ENCODE measurements at places on chromosomes 16 and 17.

DNA sequence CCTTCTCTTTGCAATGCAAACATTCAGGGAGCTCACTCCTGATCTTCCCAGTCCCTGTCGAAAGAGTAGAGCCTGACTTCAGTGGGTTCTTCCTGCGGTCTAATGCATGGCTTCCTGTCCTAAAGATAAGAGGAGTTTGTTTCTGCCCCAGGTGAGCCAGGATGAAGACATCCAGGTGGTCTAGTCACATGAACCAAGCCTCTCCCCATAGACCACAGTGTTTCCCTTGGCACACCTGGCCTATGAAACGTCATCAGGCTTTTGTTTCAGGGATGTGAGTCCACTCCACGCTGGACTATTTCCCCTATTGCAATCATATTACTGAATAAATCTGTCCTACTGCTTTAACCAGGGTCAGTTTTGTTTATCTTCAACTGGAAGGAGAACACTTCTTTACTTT is 21.1 kb downstream of the CES1 start:
- DNase-seq, result no peak

GRCh38 chr17:82434216-82434565 is 15.8 kb upstream of the OGFOD3 start:
- DNase-seq, result no peak

- DNase-seq, result peak; percentile 54
These were observed 3.0 kb upstream of the TAC4 start for GRCh38 chr17:49850772-49851386.

- peak; percentile 61 for DNase-seq
These were observed 157.2 kb upstream of the FOXF1 start for GRCh38 chr16:86353148-86353547.

DNA sequence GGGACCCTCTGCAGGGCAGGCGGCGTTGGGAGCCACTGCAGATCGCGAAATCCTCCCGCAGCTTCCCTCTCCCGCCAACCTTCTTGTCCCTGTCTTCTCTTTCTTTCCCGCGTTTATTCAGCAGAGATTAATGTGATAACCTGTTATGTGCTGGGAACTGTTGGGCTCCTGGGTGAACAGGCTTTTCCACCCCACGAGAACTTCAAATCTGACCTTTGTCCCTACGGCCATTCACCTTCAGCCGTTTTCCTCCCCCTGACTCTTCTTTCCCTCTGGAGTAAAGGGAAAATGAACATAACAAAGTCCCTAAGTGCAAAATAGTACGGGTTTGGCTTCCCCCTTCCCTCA is 15.2 kb upstream of the KPNA2 start:
- DNase-seq, result no peak

GRCh38 chr16:71746442-71747046 is 22.0 kb upstream of the PHLPP2 start:
- DNase-seq, result peak; percentile 38

GRCh38 chr17:27544350-27545131 is 86.4 kb upstream of the LGALS9 start:
- peak; percentile 95 for DNase-seq

- DNase-seq, result peak; percentile 83
These were observed 10.2 kb downstream of the CYB561 start for GRCh38 chr17:63435681-63436522.

DNA sequence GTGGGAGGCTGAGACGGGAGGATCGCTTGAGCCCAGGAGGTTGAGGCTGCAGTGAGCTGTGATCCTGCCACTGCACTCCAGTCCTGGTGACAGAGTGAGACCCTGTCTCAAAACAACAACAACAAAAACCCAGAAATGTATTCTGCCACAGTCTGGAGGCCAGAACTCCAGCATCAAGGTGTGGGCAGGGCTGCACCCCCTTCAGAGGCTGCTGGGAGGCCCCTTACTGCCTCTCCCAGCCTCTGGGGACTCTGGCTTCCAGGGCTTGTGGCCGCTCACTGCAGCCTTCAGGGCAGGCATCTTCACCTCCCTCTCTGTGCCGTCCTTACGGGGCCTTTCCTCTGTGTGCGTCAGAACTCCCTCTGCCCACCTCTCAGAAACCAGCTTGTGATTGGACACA is 209.4 kb upstream of the GSE1 start:
- DNase-seq, result no peak

DNA sequence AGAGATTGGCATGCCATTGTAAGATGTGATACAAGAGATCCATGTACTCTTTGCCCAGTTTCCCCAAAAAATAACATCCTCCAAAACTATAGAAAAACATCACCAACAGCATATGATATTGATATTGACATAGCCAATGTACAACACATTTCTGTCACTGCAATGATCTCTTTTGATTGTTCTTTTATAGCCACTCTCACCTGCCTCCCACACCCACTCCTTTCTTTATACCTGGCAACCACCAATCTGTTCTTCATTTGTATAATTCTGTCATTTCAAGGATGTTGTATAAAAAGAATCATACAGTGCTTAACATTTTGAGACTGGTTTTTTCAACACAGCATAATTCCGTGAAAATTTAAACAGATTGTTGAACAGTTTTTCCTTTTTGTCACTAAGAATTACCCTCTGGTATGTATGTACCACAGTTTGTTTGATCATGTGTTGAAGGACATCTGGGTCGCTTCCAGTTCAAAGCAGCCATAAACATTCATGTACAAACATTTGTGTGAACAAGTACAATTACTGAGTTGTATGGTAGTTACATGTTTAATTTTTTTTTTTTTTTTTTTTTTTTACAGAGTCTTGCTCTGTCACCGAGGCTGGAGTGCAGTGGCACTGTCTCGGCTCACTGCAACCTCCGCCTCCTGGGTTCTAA is 9.9 kb downstream of the KRTAP9-1 start:
- no peak for DNase-seq

DNA sequence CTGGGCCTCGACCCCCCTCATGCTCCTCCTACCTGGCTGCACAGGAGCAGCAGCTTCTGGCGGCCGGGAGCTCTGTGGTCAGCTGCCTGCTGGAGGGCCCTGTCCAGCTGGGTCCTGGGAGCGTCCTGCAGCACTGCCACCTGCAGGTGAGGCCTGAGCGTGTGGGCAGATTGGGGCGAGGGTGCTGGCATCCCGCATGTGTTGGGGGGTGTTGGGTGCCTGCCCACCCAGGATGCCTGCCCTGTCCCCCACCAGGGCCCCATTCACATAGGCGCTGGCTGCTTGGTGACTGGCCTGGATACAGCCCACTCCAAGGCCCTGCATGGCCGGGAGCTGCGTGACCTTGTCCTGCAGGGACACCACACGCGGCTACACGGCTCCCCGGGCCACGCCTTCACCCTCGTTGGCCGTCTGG is 16.5 kb downstream of the FCSK start:
- DNase-seq, result peak; percentile 25

DNA sequence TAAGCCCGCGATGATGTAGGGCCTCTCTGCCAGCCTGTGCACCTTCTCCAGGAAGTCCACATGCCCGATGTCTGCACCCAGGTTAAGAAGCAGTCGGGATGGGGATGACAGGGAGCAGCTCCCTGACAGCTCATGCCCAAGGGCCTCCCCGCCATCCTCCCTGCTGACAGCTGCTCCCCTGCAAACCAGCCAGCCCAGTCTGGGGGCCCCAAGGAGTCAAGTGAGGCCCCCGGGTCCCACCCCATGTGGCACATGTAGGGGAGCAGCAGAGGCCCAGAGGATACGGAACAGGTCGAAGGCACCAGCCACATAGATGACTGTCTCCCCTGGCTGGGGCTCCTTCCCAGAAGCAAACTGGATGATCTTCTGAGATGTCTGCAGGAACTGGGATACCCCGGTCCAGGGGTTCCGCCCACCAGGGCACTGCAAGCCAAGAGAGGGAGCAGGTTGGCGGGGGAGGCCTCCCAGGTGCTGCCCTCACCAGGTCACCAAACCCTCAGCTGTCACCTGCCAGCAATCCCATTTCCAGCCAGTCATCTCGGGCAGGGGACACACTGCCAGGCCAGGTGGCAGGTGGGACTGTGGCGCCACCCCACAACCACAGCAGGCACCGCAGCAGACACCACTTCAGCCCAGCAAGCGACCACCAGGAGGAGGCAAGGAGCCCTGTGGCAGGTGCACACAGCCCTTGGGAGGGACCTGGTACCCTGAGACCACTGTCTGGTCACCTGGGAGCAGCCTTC is 4.6 kb downstream of the PCYT2 start:
- no peak for DNase-seq

DNA sequence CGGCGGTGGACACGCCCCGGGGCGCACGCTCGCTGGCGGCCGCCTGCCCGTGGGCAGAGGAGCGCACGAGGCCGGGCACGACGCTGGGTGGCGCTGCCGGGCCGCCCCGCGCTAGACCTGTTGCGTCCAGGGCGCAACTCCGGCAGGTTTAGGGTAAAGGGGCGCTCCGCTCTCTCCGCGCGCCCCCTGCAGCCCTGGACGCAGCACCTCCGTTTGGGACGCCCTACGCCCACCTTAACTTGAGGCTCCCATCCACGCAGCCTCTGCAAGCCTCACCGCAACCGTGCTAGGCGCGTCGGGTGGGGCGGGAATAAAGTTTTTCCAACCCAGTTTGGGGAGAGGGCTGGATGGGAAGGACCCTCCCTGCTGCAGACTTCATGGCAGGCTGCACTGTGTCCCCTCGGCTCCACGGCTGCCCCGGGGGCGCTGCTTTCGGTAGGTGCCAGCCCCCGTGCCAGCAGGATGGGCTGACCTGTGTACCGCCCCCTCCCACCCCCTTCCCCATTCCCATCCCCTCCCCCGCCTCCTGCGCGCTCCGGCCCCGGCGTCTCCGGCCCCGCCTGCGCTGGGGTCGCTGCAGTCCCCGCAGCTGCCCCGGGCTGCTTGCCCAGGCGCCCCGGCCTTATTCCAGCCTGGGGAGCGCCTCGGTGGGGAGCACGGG is at the start of gene SYT17:
Gene SYT17, plus strand, starts transcription at position 531 of the 661 bp plus-strand sequence. CDS start 407 bp downstream, outside the sequence.
- peak; percentile 65 for DNase-seq

- DNase-seq, result no peak
These were observed 12.7 kb upstream of the RNF135 start for GRCh38 chr17:30958187-30958586.

- no peak for DNase-seq
These were observed 625.6 kb downstream of the TMEM114 start for GRCh38 chr16:7964744-7965143.

GRCh38 chr17:17447264-17447663 is 29.5 kb upstream of the MED9 start:
- no peak for DNase-seq

GRCh38 chr17:65371702-65372101 is 189.7 kb downstream of the AXIN2 start:
- no peak for DNase-seq

DNA sequence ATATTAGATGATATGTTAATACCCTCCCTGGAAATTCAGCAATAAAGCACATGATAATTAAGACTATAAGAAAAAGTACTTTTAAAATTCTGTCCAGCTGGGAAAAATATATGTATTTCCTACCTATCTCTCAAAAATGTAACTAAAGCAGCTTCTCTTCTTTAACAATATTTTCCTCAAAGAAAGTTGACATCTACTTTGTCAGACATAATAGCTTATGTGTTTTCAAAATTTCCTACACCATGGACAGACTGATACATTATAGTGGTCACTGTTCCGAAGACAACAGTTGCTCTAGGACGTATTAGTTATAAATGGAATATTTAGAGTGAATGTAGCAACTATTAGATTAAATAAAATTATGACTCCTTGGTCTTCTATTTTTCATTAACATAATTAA is 131.4 kb upstream of the NACA2 start:
- no peak for DNase-seq

GRCh38 chr17:28086519-28086918 is 44.0 kb downstream of the NLK start:
- DNase-seq, result peak; percentile 56

GRCh38 chr17:21214777-21215541 is 998 bp upstream of the TMEM11 start:
- peak; percentile 15 for DNase-seq

DNA sequence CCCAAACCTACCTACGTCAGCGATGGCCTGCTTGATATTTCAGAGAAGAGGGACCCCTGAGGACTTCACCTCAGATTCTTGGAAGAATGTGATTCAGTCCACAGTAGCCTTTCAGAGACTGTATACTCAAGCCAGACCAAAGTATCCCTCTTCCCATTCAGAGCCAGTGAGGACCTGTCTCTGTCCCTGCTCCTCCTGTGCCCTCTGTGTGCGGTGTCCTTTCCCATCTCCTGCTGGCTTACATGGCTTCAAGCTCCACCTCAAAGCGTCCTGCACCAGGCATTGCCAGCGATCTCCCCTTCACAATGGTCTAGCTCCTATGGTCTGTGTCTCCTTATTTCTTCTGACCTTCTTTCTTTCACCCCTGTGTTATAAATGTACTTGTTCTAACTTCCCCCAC is 39.5 kb upstream of the HLF start:
- DNase-seq, result no peak

- DNase-seq, result no peak
These were observed 21.6 kb upstream of the TOB1 start for GRCh38 chr17:50887705-50888245.

DNA sequence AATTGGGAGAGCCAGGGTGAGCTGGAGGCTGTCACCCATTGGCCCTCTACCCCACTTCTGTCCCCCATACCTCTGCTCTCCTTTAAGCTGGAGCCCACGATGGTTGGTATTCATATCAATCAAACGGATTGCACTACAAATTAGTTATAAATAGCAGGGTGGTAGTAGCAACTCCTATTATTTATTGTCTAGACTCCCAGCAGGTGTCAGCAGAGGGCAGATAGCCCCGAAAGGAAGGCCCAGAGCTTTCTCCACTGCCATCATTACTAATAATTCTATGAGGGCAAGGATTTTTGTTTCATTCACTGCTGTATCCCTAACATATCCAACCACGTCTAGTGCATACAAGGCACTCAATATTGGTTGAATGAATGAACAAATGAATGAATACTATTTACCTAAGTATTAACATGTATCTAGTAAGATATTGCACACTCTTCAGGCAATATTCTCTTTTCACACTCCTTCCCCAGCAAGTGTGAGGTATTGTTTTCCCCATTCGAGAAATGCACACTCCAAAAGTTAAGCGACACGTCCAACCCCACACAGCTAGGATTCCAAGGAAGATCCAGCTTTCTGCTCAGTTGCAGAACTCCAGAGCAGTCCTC is 6.3 kb downstream of the C17orf50 start:
- peak; percentile 54 for DNase-seq

- DNase-seq, result no peak
These were observed 372.1 kb downstream of the SOX9 start for GRCh38 chr17:72492941-72493340.

All from M059J (cell line).